KBM-7 (cell line): ENCODE measurements at places on chromosomes 11 and 22.

DNA sequence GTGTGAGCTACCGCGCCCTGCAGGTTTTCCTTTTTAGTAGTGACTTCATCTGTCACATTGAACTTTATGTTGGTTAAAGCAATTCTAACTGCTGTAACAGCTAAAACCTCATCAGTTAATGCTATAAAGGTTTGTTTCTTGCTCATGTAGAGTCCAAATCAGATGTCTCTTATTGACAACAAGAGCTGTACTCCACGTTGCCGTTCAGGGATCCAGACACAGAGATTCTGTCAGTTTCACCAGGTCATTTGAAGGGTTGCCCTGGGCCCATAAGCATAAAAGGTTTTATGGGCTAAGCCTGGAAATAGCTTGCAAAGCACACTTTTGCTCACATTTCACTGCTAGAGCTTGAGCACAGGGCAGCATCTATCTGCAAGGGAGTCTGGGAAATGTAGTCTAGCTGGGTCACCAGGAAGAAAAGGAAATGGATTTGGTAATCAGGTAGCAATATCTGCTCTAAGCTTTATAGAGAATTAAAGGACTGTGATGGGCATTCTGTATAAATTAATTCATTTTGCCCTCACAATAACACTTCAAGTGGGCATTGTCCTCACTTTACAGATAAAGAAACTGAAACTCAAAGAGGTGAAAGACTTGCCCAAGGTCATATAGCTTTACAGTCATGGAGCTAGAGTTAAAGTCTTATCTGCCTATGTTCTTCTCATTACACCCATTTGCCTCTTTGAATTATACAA is 25.2 kb upstream of the PTPRJ start:
- no peak for DNase-seq

- DNase-seq = no peak
These were observed 45.4 kb upstream of the DKK3 start for GRCh38 chr11:12053606-12054361.

DNA sequence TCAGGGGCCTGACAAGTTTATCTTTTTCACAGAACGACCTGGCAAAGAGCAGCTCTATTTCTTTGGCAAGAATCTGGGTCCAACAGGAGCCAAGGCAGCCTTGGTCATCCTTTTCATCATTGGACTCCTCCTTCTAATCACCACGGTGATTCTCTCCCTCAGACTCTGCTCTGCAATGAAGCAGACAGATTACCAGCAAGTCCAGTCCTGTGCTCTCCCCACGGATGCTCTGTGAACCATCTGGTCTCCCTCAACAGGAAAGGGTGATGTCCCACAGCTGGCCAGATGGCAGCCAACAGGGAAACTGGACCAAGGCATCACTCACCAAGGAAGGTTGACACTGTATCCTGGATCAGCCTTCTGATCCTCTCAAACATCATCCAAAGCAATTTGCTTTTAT is 17.0 kb upstream of the PANX1 start:
- no peak for DNase-seq

GRCh38 chr22:19959043-19959586 is 17.5 kb upstream of the TXNRD2 start:
- no peak for DNase-seq

GRCh38 chr11:20821470-20821869 is 152.1 kb downstream of the NELL1 start:
- no peak for DNase-seq

DNA sequence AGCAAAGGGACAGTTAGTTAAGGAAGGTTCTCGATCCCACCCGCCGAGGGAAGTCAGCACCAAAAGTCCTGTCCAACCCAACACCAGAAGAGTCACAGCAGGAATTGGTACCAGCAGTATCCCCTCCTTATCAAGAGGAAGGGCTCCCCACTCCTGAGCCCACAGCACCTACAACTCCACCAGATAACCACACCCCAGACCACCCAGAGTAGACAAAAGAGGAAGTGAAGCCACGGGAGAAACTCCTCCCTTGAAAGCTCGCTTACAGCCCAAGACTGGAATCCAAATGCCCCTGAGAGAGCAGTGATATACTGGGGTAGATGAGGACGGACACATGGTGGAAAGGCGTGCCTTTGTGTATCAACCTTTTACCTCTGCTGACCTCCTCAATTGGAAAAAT is 7.3 kb upstream of the CD5 start:
- peak; percentile 76 for DNase-seq

GRCh38 chr11:133955081-133955891 is 1.5 kb downstream of the IGSF9B start:
- no peak for DNase-seq

- DNase-seq = no peak
These were observed 15.6 kb downstream of the TMEM184B start for GRCh38 chr22:38257181-38257580.

GRCh38 chr11:61141601-61142028 is 19.6 kb downstream of the VPS37C start:
- DNase-seq = no peak

GRCh38 chr11:60711276-60711675 is 11.9 kb downstream of the MS4A8 start:
- DNase-seq = no peak

GRCh38 chr11:100574894-100575769 is 112.0 kb upstream of the ARHGAP42 start:
- DNase-seq = peak; percentile 10

- DNase-seq = no peak
These were observed at the start of gene PGGHG for GRCh38 chr11:288478-289397. Gene PGGHG (plus strand): TSS chr11:289126. CDS start chr11:289817, 691 bp downstream.

DNA sequence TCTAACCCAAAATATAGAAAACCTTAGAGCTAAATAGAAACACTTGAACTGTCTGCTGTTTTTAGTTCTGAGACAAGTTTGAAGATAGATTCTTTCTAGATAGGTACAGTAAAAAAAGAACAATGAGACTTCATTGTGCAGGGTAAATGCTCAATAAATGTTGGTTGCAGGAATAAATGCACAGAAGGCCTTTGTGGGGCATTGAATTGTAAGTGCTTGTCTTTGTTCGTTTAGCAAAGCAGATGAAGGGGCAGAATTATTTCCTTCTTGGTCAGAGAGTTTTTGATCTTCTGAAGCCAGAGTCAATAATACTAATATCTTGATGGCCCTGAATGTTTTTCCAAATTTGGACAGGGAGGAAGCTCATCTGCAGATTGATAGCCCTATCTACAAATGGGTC is 340.4 kb downstream of the OPCML start:
- no peak for DNase-seq

DNA sequence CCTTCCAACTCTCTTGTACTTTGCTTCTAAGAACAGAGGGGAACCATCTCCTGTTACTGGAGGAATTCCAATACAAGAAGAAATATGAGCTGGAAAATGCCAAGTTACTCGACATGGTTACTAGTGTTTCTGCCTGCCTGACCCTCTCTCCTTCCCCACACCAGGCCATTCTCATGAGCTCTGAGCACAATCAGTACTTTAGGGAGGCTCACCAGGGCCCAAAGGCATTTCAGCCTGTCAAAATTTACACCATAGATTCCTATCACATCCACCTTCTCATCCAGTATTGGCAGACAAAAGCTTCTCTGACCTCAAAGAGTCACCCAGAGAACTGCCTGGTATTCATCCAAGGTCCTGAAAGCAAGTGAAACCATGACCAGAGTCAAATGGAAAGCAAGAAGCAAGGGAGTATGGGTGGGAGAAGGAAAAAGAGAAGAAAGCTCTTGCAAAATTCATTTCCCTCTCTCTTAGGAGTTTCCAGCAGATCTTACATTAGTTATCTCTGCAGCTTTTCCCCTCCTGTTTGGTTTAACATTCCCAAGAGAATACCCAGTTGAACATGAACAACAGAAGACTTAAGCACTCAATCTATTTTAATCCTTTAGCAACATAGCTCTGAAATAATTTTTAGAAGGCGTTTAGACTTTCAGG is 58.7 kb upstream of the NCAM1 start:
- DNase-seq = no peak

DNA sequence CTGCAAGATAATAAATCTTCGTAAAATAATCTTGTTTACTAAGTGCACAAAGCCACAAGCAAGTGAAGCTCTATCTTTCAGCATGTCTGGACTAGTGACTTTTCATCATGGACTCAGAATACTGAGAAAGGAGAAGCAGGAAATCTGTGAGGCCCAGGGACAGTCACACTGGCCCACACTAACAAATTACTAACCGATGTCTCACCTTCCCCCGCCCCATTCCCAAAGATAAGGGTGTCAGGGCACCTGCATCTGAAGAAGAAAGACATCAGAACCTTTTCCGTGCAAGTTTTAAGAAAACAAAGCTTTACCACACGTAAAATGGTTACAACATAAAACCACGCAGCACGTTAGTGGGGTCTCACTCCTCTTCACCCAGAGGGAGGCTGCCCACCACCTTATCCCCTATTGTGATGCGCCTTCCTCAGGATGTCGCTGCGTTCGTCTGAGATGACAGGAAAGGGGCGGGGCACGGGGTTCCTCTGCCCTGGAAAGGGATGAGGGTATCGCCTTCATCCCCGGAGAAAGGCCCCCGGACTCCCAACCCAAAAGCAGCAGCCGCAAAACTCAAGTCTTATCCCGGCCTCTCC is 616 bp downstream of the BTBD10 start:
- peak; percentile 63 for DNase-seq

DNA sequence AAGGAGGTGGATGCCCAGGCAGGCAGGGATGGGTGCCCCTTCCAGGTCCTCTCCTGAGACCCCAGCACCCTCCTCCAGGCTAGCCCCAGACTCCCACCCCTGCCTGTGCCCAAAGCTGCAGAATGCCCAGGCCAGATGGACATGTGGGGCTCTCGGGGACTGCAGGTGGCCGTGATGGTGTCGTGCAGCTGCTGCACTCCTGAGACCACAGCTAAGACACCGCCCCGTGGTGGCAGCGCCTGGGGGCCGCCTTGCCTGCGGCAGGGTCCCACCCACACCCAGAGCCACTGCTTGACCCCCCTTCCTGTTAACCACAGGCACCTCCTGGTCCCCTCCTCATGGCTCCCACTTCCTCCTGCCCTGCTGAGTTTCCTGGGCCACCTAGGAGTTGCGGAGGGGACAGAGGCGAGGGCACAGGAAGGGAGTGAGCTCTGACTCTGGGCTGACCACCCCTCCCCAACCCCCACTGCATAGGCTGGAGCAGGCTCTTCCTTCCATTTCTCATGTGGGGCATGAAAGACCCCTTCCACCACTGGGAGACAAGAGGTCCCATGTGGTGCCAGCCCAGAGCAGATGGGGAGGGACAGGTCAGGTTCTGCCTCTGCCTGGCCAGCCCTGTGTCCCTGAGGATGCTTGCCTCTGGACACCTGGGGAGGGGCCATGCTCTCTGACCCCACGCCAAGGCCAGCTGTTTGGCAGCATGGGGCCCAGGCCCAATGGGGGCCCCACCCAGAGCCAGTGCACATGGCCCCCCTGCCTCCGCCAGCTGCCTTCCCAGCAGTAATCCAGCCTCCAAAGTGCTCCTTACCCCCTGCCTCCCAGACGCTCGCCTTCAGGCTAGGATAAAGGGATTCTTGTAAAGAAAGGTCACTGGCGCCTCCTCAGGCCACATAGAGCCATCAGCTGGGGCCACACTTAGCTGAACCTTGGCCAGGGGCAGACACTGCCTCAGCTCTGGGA is 29.3 kb downstream of the OSBPL5 start:
- DNase-seq = peak; percentile 32

- no peak for DNase-seq
These were observed 44.9 kb downstream of the PLEKHA7 start for GRCh38 chr11:16969010-16969999.

GRCh38 chr11:69499186-69499917 is 17.9 kb downstream of the LINC01488 start:
- DNase-seq = no peak

DNA sequence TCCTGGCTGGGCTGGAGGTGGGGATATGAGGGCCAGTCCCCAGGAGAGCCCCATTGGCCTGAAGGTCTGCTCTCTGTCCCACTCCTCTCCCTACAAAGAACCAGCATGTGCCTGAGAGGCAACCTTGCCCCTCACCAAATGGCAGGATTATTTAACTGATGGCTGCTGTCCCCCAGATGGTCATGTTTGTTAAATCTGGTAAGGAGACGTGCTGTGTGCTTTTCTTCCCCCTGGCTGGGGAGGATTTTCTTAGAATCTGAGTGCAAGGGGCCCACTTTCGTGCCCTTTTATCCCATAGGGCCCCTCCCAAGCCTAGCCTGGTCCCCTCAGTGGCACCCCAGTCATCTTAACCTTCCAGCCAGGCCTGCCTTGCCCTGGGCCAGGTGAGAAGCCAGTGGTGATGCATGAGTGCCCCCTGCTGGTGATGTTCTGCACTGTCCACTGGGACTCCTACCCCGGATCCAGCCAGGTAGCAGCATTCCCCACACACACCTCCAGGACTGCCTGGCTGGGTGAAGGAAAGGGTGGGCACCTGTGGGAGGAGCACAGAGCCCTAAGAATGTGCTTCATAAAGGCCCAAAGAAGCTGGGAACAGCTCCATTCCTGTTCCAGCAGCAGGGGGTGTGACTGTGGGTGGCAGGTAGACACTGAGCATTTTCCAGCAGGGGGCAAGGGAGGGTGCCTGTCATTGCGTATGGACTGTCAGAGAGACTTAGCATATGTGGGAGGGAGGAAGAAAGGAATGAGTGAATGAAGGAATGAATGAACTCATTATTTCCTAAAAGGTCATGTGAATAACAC is 28.9 kb downstream of the MFNG start:
- peak; percentile 78 for DNase-seq

DNA sequence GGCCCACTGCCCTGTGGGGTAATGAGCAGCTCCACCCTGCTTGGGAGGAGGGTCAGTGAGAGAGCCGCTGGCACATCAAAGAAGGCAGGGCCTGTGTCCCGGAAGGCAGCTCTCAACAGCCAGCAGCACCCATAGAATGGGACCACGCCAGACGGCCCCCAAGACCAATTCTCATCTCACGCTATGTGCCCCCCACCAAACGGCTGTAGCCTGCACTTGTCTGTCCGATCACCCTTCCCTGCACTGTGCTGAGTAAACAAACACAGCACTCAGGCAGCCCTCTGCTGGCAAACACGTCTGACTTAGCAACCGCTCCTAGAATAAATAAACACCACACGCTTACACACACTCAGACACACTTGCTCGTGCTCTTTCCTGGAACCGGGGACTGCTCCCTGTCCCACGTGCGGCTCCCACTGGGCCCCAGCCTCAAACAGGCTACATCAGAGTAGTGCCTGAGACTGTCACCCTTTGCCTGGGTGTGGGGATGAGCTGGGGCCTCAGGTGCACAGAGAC is 53.2 kb upstream of the CDON start:
- DNase-seq = no peak

DNA sequence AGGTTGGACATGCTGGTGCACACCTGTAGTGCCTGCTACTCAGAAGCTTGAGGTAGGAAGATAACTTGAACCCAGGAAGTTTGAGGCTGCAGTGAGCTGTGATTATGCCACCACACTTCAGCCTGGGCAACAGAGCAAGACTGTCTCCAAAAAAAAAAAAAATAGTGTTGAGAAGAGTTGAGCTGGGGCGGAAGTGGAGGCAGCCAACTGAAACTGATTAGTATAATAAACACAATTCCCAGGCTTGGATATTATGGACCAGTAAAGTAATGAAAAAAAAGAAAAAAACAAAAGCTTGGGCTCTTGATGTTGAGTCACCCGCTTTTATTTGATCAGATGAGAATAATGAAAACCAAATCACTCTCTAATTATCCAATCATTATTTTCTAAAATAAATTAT is 21.0 kb downstream of the LDLRAD3 start:
- DNase-seq = no peak

GRCh38 chr11:96798445-96798844 is 408.6 kb downstream of the JRKL start:
- no peak for DNase-seq
